ENCODE measurements at places on chromosomes 1 and 21. TPM values are rescaled to one million over a fixed set of nuclear protein-coding genes. Genes with fewer than 3 reads are reported as not detected.

Gene IFNAR1
- total RNA-seq = 42.7 TPM

Gene MPL
- not detected for total RNA-seq

Gene B3GALT6
- total RNA-seq = 39.8 TPM

Gene KCNJ10
- total RNA-seq = not detected

Gene LCE3D
- total RNA-seq = not detected

Gene OR10K2
- total RNA-seq = not detected

Gene TRPM2
- total RNA-seq = not detected

Gene TTC24
- total RNA-seq = not detected

Gene MDM4
- total RNA-seq = 70.8 TPM

Gene CD2
- total RNA-seq = not detected

Gene OR2T35
- not detected for total RNA-seq

Gene OR6N1
- not detected for total RNA-seq

Gene C2CD2
- 19.4 TPM for total RNA-seq

Gene CLDN19
- total RNA-seq = not detected

Gene HCRTR1
- total RNA-seq = 0.50 TPM

Gene CFHR2
- total RNA-seq = not detected

Gene ADAMTS1
- total RNA-seq = 40.3 TPM

Gene CD101
- total RNA-seq = 0.50 TPM

Gene LTN1
- total RNA-seq = 26.2 TPM

Gene PLA2G2D
- total RNA-seq = not detected

Gene LRRC8C
- 3.5 TPM for total RNA-seq

Gene MMEL1
- total RNA-seq = not detected

Gene SYT11
- total RNA-seq = 5.3 TPM

Gene COL18A1
- 555 TPM for total RNA-seq

Gene CAMSAP2
- total RNA-seq = 44.7 TPM

Gene CTH
- total RNA-seq = 8.3 TPM

Gene MAP1LC3C
- total RNA-seq = 0.81 TPM

Gene TRIM33
- 32.2 TPM for total RNA-seq

Gene FCRLB
- 0.27 TPM for total RNA-seq

Gene TESK2
- 4.1 TPM for total RNA-seq

Gene GMEB1
- 17.9 TPM for total RNA-seq

Gene OR11L1
- total RNA-seq = not detected

Gene DENND2C
- total RNA-seq = 2.1 TPM

Gene SLC27A3
- 11.9 TPM for total RNA-seq

Gene ANXA9
- total RNA-seq = not detected

Gene NBPF10
- 5.3 TPM for total RNA-seq

Gene CFAP107
- total RNA-seq = not detected

All from osteocyte (in vitro differentiated cells).